ENCODE measurements at places on chromosomes 13 and 19.

- no peak for DNase-seq
Observed at GRCh38 chr13:74190999-74191398, 56.8 kb upstream of the KLF12 start.

GRCh38 chr13:66087269-66087710, 1142.8 kb downstream of the PCDH9 start:
- no peak for DNase-seq

DNA sequence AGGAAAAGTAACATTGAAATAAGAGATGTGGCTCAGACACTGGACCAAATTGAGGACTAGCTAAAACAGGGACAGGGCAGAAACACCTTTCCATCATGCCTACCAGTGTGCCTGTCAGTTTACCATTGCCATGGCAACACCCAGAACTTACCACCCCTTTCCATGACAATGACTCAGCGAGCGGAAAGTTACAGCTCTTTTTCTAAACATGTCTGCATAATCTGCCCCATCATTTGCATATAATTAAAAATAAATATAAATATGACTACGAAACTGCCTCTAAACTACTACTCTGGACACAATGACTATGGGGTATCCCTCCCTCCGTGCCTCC, 96.0 kb downstream of the UBL3 start:
- DNase-seq = no peak

GRCh38 chr13:99285432-99286182, 21.6 kb downstream of the GPR183 start:
- no peak for DNase-seq

DNA sequence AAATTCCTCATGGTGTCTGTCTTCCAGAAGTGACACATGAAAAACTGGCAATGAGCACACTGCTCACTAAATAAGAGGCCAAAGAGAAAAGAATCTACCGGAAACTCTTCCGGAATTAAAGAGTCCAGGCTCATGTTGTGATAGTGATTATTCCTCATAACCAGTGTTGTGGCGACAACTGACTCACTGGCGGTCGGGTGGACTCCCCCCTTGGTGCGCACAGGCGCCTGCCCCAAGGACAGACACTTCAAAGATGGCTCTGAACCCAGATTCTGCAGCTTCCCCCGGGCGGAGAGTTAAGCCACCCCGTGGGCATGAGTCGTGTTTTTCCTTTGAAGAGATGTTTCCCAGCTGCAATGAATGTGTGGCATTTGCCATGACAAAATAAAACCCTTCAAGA, 10.3 kb downstream of the IL17D start:
- DNase-seq = no peak

DNA sequence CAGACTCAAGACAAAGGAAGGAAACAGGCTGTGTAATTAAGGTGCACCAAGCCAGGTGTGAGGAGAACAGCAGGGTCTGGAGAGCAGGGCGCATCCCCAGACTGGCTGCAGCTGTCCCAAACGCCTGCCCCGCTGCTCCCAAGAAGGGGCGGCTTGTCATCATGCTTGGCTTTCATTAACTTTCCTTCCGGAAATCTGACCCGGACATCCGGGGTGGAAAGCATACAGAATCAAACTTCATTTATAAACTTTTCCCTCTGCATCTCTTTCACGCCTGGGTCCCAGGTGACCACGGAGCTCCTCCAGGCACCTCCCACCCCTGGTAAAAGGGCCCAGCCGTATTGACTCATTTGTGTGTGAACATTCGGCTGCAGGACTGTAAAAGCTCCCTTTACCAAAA, 31.7 kb downstream of the TSHZ3 start:
- no peak for DNase-seq

GRCh38 chr19:1646659-1647453, 5.6 kb downstream of the TCF3 start:
- DNase-seq = no peak

GRCh38 chr19:34430738-34431625, 2.8 kb downstream of the UBA2 start:
- DNase-seq = no peak

DNA sequence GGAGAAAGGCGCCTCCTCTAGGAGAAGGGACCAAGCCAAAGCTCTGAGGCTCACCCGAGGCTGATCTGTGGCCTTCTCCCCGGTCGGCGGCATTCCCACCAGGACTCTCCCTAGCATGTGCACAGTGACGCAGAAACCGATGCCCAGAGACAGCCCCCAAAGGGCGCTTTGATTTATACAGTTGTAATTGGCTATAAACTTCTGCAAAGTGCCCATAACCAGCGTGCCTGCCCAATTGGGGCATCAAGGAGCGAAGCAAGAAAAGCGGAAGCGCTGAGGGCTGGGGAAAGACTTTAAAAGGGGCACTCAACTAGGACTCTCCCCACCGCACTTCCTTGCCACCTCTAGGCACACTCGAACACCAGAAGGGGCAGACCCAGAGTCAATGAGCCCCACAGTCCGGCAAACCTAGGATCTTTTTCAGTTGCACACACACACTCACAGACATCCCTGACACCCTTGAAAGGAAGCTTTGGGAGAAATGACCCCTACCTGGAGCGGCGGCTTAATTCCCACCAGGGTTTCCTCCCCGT, 1.8 kb downstream of the CDX2 start:
- no peak for DNase-seq

GRCh38 chr13:46716821-46717220, 80.1 kb downstream of the ESD start:
- peak; percentile 55 for DNase-seq

GRCh38 chr19:28934631-28935030, 278.3 kb downstream of the UQCRFS1 start:
- no peak for DNase-seq

- no peak for DNase-seq
Observed at GRCh38 chr13:37313372-37313771, 207.9 kb upstream of the CSNK1A1L start.

- no peak for DNase-seq
Observed at GRCh38 chr13:20664351-20664750, 39.1 kb upstream of the IL17D start.

GRCh38 chr13:109957875-109958274, 171.5 kb upstream of the IRS2 start:
- DNase-seq = no peak

GRCh38 chr13:96191367-96191766, 101.5 kb downstream of the HS6ST3 start:
- no peak for DNase-seq

DNA sequence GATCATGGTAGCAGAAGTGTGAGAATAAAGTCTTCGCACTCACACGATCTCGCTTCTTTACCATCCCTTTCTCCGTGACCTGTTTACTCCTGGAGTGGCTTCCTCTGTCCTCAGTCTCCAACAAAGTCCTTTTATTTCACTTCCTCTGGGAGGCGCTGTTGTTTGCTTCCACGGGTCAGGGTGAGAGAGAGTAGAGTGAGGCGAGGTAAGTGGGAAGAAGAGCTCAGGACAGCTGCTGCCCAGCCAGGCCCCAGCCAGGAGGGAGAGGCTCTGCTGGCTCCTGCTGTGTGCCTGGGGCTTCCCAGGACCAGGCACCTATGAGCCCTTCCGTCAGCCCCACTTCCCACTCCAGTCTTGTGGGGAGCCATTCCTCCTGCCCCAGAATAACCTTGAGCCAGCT, 242.1 kb downstream of the FGF9 start:
- DNase-seq = no peak

GRCh38 chr13:20227730-20228129, 4.4 kb downstream of the GJB6 start:
- DNase-seq = no peak

DNA sequence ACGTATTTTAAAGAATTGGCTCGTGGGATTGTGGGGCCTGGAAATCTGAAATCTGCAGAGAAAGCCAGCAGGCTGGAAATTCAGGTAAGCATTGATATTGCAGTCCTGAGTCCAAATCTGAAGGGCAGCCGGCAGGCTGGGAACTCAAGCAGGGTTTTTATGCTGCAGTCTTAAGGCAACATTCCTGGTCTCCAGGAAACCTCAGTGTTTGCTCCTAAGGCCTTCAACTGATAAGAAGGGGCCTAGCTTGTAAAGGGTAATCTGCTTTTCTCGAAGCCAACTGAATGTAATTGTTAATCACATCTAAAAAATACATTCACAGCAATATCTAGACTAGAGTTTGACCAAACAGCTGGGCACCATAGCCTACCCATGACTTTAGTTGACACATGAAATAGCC, 154.4 kb downstream of the EFNB2 start:
- DNase-seq = no peak

GRCh38 chr19:55580628-55581144, at the start of gene ZNF579:
Gene ZNF579, minus strand, starts transcription at chr19:55580848. Its CDS starts 1,209 bp downstream, at chr19:55579639.
- DNase-seq = no peak

- no peak for DNase-seq
Observed at GRCh38 chr19:49486232-49486631, 1.2 kb upstream of the RPL13A start.

DNA sequence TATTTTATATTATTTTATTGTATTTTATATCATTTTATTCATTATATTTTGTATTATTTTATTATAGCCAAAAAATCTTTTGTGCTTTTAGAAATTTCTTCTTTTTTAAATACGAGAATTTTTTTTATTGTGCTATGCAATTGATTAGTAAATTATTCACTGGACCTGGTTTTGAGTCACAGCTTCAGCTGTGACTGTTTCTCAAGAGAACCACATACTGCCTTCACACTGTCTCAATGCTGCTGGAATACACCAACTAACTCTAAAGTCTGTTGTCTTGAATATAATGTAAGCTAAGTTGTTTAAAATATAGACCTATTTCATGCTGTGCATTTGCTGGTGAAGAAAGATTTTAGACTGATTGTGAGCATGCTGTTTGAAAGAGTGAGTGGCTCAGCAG, 423.6 kb downstream of the NDFIP2 start:
- no peak for DNase-seq

- no peak for DNase-seq
Observed at GRCh38 chr13:94813920-94814475, 101.7 kb upstream of the SOX21 start.

- no peak for DNase-seq
Observed at GRCh38 chr13:65722506-65722905, 1507.6 kb downstream of the PCDH9 start.

DNA sequence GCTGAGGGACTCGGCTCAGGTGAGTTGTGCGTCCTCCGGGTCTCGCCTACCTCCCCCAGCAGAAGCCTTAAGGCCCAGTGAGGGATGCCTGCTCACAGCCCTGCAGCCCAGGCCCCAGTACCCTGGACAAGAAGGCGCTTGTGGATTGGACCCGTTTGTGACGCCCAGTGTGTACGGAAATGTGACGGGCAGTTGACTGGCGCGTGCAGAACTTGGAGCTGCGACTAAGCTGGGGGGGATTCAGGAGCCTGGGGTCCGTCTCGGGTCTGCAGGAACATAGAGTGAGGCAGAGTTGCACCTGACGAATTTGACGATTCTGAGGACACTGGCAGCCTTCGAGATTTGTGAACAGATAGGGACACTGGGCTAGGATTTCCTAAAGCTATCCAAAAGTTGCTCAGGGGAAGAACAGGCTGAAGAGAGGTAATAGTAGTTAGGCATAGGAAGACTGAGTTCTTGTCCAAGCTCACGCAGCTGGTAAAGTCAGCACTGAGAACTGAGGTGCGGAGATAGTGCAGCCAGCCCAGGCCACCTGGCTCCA, 519 bp downstream of the ZNF551 start:
- no peak for DNase-seq

- no peak for DNase-seq
Observed at GRCh38 chr13:52746141-52746540, 6.5 kb upstream of the CNMD start.

DNA sequence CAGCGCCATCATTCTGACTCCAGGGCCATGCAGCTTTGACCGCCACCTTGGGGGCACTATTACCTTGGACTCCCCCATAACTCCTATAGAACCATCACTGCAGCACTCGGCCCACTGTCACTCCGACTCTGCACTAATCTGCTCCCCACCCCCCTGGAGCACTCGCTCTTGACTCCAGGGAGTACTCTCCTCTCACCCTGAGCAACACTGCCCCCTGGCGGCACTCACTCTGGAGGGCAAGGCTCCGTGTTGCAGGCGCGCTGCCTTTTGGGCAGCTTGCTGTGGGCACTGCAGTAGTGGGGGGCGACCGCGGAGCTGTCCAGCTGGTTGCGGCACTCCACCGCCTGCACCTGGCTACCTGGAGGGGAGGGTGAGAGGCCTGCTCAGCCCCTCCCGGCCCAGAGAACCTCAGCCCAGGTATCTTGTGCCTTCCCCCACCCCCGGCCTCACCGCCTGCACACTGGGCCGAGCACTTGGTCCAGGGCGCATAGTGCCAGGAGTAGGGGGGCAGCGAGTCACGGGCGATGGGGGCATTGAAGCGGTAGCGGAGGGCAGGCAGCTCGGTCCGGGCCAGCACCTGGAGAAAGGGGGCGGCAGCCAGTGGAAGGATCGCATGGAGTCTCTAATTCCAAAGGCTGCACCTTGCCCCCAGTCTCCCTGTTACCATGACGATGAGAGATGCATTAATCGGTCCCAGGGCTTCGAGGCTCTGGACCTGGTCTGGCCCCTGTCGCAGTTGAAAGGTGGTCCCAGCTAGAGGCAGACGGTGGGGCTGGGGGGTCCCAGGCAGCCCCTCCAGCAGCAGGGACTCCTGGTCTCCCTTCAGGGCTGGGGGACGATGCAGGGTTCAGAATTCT, 8.9 kb upstream of the MYO1F start:
- no peak for DNase-seq

DNA sequence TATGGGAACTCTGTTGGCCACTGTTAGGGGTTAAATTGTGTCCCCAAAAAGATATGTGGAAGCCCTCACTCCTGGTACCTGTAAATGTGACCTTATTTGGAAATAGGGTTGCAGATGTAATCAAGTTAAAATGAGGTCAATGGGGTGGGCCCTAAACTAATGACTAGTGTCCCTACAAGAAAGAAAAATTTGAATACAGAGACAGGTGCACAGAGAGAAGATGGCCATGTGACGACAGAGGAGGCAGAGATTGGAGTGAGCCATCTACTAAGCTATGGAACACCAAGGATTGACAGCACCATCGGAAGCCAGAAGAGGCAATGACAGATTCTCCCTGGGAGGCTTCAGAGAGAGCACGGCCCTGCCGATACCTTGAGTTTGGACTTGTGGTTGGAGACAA, 16.5 kb downstream of the POU2F2 start:
- DNase-seq = no peak

- no peak for DNase-seq
Observed at GRCh38 chr13:112714376-112715174, 24.7 kb downstream of the ATP11A start.

- DNase-seq = peak; percentile 93
Observed at GRCh38 chr13:41788552-41788951, 172.4 kb downstream of the VWA8 start.

DNA sequence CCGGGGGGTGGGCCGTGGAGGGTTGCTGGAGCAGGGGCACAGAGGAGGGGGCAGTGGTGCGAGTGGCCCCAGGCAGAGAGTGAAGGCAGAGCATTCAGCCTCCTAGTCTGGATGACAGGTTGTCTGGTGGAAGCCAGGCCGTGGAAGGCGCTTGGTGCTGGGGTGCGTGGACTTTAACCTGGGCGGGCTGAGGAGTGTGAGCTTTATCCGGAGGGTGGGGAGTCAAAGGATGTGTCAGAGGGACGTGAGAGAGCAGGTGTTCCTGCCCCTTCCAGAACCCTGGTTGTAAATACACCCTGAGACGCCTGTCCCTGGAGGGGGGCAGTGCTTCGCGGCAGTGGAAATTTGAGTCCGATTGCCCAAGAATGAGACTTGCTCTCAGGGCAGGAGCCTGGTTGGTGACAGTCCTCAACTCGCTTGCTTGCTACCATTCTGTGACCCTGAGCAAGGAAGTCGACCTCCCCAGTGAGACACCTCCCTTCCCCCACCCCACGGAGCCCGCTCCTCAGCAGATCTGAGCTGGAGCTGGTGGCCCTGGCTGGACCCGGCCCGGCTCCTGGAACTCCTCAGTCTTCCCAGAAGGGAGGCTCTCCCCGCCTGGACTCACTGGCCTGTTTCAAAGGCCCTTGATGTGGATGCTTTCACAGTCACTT, 2.3 kb downstream of the SPPL2B start:
- no peak for DNase-seq

GRCh38 chr19:18475004-18475453, 37.1 kb upstream of the ISYNA1 start:
- no peak for DNase-seq

Data from glomerular endothelial cell (primary cell).